ENCODE measurements at places on chromosomes 7 and 10.
A peak's percentile ranks its signal among the peaks of the same experiment; 100 is the strongest.

- H3K27me3 ChIP-seq, result no peaks in the 10 kb centered on the region
- DNase-seq, result no peak
- H3K4me3 ChIP-seq, result no peak overlapping the region
- no peaks in the 10 kb centered on the region for H3K36me3 ChIP-seq
- H3K27ac ChIP-seq, result no peak overlapping the region
These were observed 73.4 kb downstream of the MYOF start for GRCh38 chr10:93408783-93409182.

DNA sequence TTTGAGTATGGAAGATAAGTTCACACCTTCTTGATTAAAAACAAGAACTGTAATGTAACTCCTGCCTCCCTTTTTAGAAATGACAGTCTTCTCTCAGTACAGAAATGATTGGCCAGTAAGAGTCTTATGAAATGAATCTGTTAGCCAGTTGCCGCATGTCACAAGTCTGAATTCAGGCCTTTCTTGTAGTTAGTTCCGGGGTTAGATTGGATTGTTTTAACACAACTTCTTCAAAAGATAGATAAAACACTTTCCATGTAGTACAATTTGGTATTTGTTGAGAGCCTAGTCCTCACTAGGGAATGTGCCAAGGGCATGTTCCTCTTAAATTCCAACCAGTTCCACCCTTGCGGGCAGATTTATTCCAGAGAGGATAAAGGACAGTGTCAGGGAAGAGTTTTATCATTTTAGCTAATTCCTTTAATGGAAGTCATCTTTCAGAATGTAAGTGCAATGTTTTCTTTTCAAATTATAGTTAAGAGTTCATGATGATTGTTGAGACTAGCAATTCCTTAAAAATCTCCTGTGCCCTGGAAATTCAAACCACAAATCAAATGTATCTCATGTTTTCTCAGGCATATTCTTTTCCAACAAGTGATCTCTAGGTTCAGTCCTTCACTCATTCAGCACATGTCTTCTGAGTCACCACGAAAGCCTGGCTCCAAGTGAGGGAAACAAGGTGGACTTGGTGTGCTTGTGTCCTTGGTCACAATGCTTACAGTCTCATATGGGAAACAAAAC, 4.1 kb downstream of the FHIP2A start:
- peaks cover 22% of the 10 kb centered on the region for H3K4me1 ChIP-seq
- no peak for DNase-seq
- H3K4me3 ChIP-seq, result no peak overlapping the region
- no peaks in the 10 kb centered on the region for H3K27me3 ChIP-seq

GRCh38 chr7:148336411-148336810, 254.2 kb upstream of the C7orf33 start:
- no peak overlapping the region for H3K4me3 ChIP-seq
- no peaks in the 10 kb centered on the region for H3K36me3 ChIP-seq
- no peak overlapping the region for H3K27ac ChIP-seq
- no peaks in the 10 kb centered on the region for H3K27me3 ChIP-seq
- DNase-seq, result no peak

DNA sequence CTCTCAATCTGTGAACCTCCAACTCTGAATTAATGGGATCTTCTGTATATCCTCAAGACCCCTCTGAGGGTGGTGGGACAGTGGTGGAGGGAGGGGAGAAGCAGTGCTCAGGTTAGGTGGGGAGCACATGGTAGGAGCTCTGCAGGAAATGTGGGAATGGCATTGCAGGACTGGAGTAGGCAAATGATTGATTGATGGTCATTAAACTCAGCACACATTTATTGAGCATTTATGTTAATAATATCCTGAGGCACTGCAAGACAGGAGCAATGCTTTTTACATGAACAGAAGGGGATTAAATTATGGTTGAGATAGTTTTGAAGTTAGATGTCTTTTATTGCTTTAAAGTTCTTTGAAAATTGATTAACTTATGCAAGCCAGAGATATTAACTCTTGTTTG, 14.1 kb downstream of the BMPER start:
- no peaks in the 10 kb centered on the region for H3K27me3 ChIP-seq
- no peaks in the 10 kb centered on the region for H3K4me1 ChIP-seq
- H3K4me3 ChIP-seq, result no peak overlapping the region

GRCh38 chr7:976901-977325, 1.6 kb upstream of the COX19 start:
- no peaks in the 10 kb centered on the region for H3K27me3 ChIP-seq
- peaks cover 14% of the 10 kb centered on the region for H3K4me1 ChIP-seq
- H3K4me3 ChIP-seq, result no peak overlapping the region
- H3K36me3 ChIP-seq, result no peaks in the 10 kb centered on the region
- no peak for DNase-seq

GRCh38 chr10:127912607-127913367, 5.9 kb downstream of the PTPRE start:
- H3K27ac ChIP-seq, result no peak overlapping the region
- no peaks in the 10 kb centered on the region for H3K36me3 ChIP-seq
- no peak for DNase-seq
- no peaks in the 10 kb centered on the region for H3K27me3 ChIP-seq
- no peaks in the 10 kb centered on the region for H3K4me1 ChIP-seq
- H3K4me3 ChIP-seq, result no peak overlapping the region

GRCh38 chr10:4450981-4451908, 374.8 kb upstream of the AKR1E2 start:
- no peaks in the 10 kb centered on the region for H3K4me1 ChIP-seq
- H3K27me3 ChIP-seq, result no peaks in the 10 kb centered on the region
- H3K27ac ChIP-seq, result no peak overlapping the region
- H3K36me3 ChIP-seq, result no peaks in the 10 kb centered on the region
- no peak overlapping the region for H3K4me3 ChIP-seq
- DNase-seq, result no peak

DNA sequence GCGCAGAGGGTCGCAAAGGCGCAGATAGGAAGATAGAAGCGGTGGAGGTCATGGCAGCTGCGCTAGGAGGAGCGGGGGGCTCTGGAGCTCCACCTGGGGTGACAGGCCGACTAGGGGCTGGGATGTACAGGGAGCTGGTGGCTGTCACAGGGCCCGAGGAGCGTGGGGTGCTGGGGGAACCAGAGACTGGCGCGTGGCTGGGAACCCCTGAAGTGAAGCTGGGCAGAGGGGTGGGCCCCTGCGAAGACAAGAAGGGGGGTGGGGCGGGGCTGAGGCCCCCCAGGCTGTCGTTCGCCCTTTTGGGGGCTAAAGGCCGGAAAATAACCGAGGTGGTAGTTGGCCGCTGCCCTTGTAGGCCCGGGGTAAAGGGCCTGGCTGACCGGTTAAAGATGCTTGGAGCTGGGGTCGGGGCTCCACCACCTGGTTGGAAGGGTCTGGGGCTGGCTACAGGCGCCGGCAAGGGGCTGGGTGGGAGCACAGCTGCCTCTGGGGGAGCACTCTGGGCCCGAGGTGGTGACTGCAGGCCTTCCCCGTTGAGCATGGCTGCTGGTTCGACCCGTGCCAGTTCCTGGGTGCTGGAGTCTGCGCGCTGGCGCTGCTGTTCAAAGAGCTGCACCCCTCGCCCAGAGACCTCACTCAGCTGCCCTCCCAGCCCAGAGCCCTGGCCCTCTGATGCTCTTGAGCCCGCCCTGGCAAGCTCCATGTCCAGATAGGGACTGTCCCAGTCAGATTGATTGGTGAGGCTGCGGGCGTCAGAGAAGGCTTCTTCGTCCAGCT, 6.8 kb upstream of the MYOZ1 start:
- no peaks in the 10 kb centered on the region for H3K27me3 ChIP-seq
- peak overlapping the region; percentile 54 for H3K4me3 ChIP-seq
- peak overlapping the region; percentile 42 for H3K27ac ChIP-seq
- H3K4me1 ChIP-seq, result no peaks in the 10 kb centered on the region

Data from naive thymus-derived CD4-positive, alpha-beta T cell (primary cell).